Inflammatory macrophage (primary cell): ENCODE measurements at places on chromosomes 5 and 9.

- DNase-seq = no peak
These were observed 15.7 kb downstream of the PCDH12 start for GRCh38 chr5:141942185-141942857.

DNA sequence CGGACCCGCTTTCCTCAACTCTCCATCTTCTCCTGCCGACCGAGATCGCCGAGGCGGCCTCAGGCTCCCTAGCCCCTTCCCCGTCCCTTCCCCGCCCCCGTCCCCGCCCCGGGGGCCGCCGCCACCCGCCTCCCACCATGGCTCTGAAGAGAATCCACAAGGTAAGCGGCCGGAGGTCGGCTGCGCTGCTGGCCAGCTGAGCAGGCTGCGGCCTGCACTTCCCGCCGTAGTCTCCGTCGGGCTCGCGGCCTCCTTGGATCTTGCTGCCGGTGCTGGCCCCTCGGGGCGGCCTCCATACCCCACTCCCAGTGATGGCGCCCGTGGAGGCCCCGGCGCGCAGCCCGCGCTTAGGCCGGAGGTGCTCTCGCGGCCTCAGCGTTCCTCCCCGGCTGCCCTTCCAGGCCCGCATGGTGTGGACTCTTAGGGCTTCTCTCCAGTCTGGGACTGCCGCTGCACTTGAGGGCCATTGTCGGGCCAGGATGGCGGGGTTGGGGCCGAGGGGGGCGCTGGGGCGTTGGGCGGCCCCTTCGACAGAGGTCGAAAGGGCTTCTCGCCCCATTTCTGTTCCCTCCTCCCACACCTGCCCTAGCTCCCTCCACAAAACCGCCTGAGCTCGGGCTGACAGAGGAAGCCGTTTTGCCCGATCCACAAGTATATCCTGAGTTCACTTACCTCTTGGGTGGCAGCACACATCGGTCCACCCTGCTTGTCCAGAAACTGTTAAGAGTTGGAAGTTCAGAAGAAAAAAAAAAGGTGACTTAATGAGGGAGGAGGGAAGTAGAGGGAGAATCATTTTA is 714 bp downstream of the UBE2D2 start:
- DNase-seq = peak; percentile 24

- no peak for DNase-seq
These were observed 101.1 kb upstream of the GNAQ start for GRCh38 chr9:78132701-78133058.

- DNase-seq = no peak
These were observed 2.3 kb downstream of the SMIM33 start for GRCh38 chr5:139473105-139473504.

GRCh38 chr9:80556631-80557030 is 984.9 kb downstream of the TLE4 start:
- no peak for DNase-seq

DNA sequence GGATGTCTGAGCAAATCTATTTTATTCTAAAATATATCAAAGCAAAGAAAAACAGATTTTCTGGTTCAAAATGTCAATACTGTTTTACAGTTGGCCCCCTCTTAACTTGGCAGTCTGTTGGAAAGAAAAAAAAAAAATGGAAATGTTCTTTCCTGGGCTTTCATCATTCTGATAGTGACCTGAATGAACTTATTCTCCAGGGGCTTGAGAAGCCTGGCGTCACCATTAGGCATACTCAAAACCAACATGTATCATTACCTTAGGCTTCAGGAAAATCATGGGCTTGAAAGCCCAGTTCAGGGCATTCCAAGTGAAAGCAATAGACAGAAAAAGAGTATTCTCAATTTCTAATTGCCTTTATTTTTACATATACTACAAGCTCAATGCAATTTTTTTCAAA is 283.7 kb upstream of the PUM3 start:
- DNase-seq = no peak

- DNase-seq = no peak
These were observed 880 bp downstream of the ARID3C start for GRCh38 chr9:34627716-34628655.

GRCh38 chr5:65271906-65272305 is 209.8 kb downstream of the ADAMTS6 start:
- no peak for DNase-seq

DNA sequence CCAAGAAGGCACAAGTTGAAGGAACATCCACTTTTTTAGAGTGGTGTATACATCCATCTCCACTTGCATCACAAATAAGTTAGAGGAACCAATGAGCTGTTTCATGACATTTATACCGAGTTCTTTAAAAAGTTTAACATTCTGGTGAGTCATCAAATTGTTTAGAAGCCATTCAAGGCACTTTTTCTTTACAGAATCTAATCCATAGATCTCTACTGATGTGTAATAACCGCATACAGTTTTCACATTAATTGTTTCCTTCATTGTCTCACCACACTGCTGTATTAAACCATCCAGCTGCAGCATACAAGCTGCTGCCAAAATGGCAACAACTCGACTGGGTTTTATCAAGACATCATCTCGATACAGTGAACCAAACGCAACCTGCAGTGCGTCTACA is 744 bp downstream of the GMCL2 start:
- peak; percentile 55 for DNase-seq

DNA sequence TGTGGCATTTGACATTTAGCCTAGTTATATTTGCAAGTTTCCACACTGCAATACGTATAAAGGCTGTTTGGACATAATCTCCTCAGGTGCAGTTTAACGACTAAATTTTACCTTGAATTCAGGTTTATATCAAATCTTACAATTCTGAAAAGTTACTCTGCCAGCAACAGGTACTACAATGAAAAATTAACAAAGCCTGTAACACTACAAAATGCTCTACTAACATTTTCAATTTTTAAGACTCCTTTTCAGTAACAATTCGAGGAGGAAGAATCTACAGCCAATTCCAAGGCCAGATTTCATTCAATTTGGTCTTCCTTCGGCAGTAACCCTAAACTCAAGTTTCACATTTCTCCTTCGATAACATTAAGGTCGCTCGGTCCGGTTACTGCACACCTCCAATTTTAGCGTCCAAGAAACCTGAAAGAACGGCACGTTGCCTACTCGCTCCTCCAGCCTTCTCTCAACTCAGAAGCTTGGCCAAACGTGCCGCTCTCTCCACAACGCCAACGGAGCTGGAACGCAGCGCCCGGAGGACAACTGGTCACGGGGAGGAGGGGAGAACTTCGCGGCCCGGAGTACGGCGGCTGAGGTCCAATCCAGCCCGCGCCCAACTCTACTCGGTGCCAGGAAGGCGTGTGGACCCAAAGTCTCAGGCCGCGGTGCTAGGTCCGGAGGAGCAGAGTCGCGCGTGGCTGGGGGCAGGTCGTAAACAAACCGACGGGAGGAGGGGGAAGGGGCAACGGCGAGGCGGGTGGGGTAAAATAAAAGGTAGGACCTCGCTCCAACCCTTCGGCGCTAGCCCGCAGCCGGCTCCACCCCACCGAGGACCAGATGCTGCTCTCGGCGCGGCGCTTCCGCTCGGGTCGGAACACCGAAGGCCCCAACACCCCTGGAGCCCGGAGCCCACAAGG is 681 bp downstream of the FNIP1 start:
- peak; percentile 33 for DNase-seq
